GM23248 (cell line): ENCODE measurements at places on chromosomes 1 and 21. TPM values are rescaled to one million over a fixed set of nuclear protein-coding genes. Genes with fewer than 3 reads are reported as not detected.

- peak; percentile 17 for DNase-seq
These were observed 1369.1 kb upstream of the ADGRL4 start for GRCh38 chr1:80375662-80376061.

- DNase-seq = no peak
These were observed 701.7 kb downstream of the RWDD3 start for GRCh38 chr1:95935719-95936118.

DNA sequence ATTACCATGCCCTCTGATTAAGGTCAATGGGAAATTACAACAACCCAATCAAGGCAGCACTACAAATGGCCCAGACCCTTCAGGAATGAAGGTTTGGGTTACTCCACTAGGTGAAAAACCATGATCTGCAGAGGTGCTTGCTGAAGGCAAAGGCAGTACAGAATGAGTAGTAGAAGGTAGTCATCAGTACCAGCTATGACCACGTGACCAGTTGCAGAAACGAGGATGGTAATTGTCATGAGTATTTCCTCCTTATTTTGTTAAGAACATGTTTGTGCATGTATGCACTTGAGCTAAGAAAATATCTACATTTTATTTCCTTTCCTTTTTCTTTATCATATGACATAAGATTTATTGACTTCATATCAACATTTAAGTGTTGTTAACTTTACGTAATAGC lies 607.1 kb downstream of the KCNT2 start:
- no peak for DNase-seq

DNA sequence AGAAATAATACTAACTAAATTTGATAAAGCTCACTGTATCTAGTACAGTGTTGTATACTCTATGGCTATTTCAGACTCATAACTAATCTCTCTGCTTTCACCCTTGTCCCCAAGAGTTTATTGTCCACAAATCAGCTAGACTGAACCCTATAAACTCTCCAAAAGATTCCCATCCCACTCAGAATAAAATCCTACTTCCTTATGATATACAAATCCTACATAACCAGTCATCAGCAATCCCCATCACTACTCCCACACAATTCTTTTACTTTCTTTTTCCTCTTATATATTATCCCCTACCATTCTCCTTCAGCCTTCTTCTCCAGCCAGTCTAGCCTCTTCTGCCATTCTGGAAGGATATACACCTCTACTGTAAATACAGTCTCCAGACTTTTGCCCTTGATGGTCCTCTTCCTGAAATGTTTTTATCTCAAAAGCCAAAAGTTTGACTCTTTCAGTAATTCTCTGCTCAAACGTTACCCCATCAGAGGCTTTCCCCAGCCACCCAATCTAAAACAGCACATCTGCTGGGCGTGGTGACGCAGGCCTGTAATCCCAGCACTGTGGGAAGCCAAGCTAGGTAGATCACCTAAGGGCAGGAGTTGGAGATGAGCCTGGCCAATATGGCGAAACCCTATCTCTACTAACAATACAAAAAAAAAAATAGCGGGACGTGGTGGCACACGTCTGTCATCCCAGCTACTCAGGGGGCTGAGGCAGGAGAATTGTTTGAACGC lies 41.6 kb downstream of the ABL2 start:
- DNase-seq = no peak

DNA sequence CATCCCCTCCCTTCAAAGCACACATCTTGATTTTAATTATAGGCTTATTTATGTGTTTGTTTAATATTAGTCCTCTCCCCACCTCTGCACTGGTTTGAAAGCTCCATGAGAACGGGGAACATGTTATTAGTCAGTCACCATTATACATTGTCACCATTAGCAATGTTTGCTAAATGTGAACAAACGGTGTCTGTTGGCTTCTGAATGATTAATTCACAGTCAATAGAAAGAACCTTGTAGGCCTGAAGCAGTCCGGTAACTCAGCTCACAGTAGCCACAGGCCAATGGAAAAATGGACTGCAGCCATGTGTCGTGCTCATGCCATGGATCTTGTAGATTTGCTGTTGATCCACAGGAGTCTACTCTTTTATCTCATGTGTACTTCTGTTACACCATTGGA lies 49.7 kb upstream of the NHLH2 start:
- no peak for DNase-seq

GRCh38 chr1:14513111-14513510 lies 85.4 kb upstream of the KAZN start:
- no peak for DNase-seq

DNA sequence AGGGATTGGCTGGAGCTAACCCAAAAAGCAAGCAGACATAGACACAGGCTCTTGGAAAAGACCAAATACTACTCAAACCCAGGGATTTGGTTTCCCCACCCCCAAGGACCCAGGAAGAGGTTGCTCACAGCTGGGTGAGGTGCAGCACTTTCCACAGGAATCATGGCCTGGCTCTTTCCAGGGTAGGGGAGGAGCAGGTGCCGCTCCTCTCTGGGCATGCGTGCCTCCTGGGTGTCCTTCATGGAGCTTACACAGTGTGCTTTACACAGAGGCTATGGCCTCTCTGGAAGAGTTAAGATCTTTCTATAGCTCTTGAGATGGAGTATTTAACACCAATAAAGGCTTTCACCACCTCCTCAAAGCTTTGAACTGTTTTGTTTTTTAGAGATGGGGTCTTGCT lies 88.3 kb downstream of the CD58 start:
- DNase-seq = no peak

DNA sequence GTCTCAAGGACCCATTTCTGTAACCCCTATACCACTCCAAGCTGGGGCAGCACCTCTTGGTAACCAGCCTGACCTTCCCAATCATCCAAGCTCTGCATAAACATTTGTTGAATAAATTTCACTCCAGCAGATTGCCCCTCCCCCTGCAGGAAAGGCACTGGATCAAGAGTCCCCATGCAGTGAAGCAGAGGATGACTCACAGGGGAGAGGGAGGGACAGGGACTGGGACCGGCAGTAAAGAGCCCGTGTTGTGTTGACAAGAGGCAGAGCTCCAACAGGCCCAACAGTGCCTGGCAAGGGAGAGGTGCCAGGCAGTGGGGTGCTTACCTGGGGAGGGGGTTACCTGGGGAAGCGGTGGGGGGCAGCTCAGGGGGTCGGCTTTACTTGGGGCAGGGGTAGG lies 32.3 kb downstream of the SLC9A1 start:
- peak; percentile 78 for DNase-seq

GRCh38 chr1:14607295-14607694 lies 8.8 kb downstream of the KAZN start:
- DNase-seq = no peak

DNA sequence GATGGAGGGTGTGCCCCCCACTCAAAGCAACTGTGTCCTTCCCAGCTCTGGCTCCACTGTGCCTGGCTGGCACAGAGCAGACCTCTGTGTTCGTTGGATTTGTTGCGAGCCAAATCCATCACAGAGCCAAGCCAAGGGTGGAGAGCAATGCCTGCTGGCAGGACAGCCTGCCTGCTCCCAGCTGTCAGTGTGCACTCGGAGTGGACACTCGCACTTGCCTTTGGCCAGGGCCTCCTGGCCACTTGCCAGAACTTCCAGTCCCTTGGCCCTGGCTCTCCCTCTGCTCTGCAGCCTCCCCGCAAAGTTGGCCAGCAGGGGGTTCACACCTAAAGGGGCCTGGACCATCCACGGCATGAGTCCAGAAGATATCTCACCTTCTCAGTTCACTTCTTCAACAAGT lies 16.4 kb downstream of the HEYL start:
- DNase-seq = no peak

DNA sequence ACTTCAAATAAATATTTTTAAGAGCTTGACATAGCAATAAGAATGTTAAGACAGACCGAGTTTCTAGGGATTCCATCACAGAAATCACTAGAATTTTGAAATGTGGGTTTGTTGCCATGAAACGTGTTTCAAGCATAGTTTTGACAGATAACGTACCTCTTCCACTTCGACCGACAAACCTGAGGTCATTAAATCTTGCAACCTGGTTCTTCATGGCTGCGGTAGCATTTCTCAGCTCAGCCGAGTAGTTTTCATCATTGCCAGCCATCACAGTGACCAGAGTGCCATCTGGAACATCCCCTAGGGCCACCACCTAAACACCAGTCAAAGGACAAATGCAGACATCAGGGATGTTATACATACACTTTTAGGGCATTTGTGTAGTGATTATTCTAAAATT lies 168.7 kb downstream of the RUNX1 start:
- no peak for DNase-seq

DNA sequence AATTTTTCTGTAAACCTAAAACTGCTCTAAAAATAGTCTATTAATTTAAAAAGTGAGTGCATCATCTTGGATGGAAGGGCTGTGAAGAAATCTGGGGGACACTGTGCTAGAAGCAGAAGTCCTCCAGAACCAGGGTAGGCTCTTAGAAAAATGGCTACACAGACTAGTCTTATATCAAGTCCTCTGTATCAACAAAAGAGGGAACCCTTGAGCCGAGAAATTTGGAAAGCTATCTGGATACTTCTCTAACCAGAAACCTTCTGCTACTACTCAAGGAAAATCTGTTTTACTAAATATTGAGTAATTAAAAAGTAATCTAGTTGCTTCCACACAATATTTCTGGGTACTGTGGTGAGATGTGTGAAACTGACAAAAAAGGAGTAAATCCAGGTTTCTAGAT lies 92.1 kb downstream of the WDR3 start:
- peak; percentile 39 for DNase-seq

GRCh38 chr1:114745291-114745690 lies 12.5 kb downstream of the CSDE1 start:
- DNase-seq = peak; percentile 74

GRCh38 chr1:2451741-2452140 lies 24.3 kb upstream of the PLCH2 start:
- peak; percentile 94 for DNase-seq

DNA sequence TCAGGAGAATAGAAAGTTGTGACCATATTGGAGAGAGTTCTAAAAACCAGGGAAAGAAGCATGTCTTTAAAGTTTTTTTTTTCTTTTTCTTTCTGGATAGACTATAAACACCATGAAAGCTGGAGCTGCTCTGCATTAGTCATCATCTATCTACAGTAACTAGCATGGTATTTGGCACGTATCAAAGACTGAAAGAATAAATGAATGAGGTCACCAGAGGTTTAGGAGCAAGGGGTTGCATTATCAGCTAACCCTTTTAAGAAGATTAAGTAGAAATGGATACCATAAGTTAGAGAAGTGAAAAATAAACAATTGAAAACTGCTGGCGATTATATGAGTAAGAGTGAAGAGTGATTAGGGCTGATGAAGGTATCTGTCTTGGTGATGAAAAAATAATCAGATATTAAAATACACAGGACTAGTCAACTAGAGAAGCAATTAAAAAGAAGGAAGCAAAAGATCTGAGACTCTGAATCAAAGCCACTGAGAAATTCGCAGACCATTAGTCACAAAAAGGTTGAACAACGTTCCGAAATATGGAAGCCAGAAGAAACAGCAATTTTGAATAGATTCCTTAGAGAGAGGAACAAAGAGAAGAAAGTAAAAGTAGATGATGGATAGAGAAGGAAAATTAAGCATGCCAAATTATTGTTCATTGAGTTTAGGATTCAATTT lies 536.4 kb downstream of the DPYD start:
- peak; percentile 87 for DNase-seq

DNA sequence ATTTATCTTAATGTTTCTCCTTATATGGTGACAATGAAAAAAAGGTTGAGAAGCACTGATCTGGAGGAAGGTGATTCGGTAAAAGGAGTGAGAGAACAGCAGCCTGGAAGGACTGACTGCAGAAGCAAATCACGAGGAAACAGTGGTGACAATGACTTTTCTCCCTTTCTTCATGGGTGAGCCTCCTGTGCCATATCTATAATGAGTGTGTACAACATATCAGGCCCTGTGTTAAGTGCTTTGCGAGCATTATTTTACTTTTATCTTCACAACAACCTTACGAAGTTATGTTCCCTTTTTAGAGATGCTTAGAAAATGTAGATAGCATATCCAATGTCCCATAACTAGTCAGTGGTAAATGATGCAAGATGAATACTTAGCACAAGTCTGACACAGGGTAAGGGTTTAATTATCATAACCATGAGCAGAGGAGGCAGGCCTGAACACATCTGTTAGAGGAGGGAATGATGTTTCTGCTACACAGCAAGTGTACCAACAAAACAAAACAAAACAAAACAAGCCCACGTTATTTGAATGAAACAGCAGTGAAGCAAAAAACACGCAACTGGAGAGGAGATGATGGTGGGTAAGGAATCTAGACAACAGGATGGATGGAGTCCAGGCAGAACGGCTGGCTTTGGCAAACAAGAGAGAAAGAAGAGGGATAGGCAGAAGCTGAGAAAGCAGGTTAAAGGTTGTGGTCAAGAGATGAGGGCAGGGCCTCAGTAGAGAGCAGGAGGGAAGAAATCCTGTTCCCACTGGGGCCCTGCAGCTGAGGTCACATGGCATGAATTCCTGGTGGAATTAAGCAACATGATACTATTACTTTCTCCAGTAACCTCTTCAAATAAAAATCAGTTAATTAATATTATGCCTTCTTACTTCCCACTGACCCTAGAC lies 29.6 kb downstream of the GNG12 start:
- peak; percentile 46 for DNase-seq

DNA sequence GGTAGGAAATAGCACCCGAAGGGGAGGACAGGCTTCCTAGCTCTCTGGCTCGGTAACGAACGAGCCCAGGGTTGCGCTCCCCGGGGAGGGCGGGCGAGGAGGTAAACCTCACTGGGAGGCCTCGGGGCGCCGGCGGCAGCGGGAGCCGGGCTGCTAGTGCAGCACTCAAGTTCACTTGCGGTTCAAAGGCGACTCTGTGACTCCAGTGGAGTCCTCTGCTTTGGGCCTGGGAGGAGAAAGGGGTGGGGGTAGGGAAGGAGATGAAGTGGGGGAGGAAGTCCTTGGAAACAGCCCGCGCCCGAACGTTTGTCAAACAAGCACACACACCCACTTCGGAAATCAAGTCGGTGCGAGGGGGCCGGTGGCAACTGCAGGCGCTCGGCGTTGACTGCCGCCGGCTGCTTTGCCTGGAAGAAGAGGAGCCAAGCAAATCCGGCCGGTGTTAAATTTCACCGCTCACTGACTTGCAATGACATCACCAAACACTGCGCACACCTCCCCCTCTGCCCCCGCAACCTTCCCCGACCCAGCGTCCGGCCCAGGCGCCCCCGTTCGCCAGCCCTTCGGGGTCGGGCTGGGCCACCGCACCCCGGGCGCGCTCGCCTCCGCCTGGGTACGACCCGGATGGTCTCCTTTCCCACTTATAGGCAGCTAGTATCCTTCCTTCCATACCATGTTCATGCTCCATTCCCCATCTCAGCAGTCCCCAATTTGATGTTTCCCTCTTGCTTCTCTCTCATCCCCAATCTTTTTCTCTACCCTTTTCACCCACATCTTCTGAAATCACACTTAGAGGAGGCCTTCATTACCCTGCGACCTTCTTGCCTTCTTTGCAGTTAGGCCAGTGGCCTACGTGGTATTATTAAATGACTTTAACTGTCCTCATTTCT lies at the start of gene COL24A1:
TSS of gene COL24A1 (minus strand) at position 207 of the 890 bp plus-strand sequence. CDS start 376 bp downstream, outside the sequence.
- peak; percentile 68 for DNase-seq

C2CD4D gene
- total RNA-seq = 0.13 TPM in 1 of 2 replicates, not detected in the other

SPRR2D gene
- not detected in 2 replicates for total RNA-seq

HES3 gene
- not detected in 2 replicates for total RNA-seq

FAM43B gene
- 0.11 TPM in 1 of 2 replicates, not detected in the other for total RNA-seq

MYOG gene
- not detected in 2 replicates for total RNA-seq

FAM131C gene
- total RNA-seq = 0.51 and 0.97 TPM in 2 replicates

DNASE2B gene
- not detected in 2 replicates for total RNA-seq

RIPK4 gene
- total RNA-seq = 0.54 and 1.0 TPM in 2 replicates

KCNJ15 gene
- total RNA-seq = 1.2 and 2.1 TPM in 2 replicates
